ENCODE measurements at places on chromosomes 12 and 14.

DNA sequence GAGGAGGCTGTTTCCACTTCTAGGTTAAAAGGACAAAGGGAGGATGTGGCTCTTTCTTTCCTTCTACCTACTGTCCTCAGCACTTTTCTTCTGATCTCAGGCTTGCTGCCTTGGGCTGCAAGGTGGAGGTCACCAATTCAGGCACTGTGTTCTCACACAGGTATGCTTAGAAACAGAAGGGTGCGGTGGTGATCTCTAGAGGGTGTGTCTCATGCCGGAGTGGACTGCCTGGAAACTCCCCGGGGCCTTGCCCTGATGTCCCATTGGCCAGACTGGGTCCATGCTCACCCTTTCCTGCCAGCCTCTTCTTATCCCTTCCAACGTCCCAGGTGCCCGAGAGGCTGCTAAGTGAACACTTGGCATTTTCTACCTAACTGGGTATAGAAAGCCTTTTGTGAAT, 1197.6 kb downstream of the AACS start:
- no peak for DNase-seq

GRCh38 chr12:96907671-96908422, 790 bp downstream of the NEDD1 start:
- DNase-seq: peak; percentile 42

GRCh38 chr12:14057895-14058294, 76.5 kb upstream of the GRIN2B start:
- no peak for DNase-seq

DNA sequence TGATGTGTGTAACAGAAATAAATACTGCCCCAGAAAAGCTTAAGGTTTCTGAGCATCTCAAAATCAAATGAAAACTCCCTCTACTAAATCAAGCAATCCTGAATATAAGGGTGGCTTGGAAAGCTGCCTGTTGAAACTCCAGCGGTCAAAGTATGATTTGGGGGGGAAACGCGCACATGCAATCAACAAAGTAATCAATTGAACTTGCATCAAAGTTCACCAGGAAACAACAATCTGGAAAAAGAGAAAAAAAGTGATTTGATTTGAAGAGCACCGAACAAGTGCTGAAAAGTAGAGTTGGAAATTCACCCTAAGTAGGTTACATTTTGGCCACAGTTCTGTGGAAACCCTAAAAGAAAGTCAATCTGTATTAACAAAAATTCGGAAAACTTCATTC, 700 bp downstream of the CNIH1 start:
- peak; percentile 8 for DNase-seq

DNA sequence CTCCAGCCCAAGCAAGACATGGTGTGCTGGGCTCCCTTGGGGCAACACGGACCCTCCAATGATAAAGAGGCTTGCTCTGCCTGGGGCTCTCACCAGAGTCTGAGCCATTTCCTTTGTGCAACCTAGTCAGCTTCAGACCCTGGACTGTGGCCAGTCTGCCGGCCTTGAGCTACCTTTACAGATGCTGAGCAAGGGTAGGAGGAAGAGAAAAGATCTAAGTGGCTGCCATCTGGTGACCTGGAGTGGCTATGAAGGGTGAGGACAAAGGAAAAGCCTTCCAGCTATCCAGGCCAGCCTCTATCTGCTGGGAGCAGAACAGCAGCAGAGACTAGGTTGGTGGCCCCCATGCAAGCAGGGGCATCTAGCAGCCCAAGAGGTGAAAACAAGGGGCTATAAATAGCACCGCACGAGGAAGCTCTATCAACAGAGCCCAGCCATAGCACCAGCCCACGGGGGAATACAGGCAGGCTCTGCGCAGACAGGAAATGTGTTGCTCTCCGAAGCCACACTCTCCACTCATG, 230.1 kb downstream of the FOXN3 start:
- DNase-seq: no peak

DNA sequence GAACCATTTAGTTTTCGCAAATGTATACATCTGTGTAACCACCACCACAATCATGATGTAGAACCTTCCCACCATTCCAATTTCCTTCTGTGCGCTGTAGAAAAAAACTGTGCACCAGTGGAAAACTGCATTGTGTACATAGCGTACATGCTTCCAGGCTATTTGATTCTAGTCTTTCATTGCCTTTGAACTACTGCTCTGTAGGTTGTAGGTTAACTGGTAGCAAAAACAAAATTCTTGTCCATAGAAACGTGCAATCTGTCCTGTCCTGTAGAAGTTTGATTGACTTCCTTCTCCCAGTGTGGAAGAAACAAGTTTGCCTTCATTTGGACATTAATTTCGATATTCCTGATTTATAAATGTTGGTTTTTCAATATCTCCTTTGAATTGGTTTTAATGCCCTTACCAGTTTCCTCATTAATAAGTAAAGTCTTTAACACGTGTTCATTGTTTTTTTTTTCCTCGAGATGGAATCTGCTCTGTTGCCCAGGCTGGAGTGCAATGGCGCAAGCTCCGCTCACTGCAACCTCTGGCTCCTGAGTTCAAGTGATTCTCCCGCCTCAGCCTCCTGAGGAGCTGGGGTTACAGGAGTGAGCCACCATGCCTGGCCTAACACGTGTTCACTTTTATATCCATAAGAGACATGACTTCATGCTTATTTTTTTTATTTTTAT, 3.6 kb upstream of the ISM2 start:
- DNase-seq: no peak

DNA sequence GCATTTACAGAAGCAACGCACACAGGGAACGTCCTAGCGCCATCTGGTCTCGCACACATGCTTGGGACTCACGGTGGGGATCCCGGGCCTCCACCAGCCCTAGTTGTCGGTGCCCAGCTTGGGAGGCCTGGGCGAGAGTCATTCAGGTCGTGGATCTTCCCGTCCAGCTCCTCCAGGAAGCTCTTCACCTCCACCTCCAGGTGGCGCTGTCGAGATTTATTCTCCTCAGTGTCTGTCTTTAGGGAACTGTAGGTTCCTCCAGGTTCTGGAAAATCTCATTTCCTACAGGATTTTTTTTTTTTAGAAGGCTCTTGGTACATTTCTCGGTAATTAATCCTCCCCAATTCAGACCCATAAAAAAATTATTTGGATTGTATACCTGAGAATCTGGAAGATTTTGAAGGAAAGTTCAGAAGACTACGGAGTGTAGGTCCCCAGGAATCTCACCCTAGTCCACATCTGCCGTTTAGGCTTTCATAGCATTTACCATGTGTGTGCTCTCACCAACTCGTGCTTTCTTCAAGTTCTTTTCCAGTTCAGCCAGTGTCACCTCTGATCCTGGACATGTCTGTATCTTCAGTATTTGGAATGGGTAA, 910.0 kb downstream of the TMEM121 start:
- peak; percentile 42 for DNase-seq

DNA sequence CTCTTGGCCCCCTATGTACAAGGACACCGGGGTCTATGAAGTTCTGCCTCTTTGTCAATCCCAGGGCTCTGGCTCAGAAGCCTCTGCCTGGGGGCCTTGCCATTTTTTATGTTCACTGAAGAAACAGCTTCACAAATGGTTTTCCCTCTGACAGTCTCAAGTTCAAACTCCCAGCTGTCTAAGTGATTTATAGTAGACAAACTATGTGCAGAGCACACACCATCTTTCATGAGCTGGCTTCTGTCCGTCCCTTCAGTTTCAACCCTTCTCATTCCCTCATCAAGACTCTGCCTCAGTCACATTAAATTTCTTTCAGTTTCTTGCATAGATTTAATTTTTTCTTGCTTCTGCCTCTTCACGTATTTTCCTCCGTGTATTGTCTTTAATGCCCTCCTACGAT, 2.7 kb upstream of the DCD start:
- DNase-seq: no peak

GRCh38 chr12:83843541-83843940, 1069.1 kb downstream of the SLC6A15 start:
- no peak for DNase-seq

GRCh38 chr14:105547741-105548169, 21.4 kb downstream of the TMEM121 start:
- no peak for DNase-seq

DNA sequence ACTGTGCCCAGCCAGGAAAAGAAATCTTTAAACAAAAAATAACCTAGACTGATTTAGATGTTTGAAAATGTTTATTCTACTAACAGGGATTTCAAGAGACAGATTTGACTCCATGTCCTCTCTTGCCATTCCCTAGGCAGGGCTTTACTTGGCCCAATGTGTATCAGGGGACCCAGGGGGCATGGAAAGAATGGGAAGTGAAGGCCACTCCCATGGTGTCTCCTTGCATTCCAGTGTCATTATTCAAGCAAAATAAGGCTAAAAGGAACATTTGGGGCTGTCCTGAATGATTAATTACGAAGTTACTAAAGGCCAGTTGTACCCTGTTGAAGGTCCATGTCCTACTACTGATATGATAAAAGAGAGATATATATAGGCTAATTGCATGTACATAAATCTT, 151.9 kb upstream of the ATF7IP start:
- DNase-seq: no peak

DNA sequence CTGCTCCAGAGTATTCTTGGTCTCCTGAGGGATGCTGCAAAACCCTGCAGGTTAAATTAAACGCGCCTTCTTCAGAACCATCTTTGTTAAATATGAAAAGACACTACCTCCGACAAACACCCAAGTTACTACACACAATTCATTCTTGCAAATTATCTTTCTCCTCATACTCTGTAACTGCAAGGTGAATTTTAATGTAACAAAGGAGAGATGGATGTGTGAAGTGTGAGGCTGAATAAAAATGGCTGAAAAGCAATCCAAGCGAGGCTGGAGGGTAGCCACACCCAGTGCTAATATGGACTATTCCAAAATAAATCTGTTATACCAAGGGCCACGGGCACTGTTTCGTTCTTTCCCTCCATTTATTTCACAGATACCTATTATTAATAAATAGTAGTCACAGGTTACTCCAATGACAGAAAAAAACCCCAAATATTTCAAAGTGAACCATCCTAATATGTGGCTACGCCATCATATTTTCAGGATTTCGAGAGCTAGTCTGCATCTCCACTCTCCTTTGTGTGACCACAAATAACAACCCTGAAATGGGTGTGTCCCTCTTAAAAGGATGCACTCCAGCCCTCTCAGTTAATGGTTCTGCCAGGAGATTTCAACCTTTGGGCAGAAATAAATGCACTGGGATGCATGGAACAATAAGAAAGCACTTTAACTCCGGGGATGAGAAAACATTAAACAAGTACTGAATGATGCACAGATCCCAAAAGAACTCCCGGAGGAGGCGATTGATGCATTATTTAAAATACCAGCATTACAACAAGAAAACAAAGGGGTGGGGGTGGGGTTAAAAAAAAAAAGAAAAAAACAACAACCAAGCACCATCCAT, 53.1 kb upstream of the CCDC175 start:
- no peak for DNase-seq

DNA sequence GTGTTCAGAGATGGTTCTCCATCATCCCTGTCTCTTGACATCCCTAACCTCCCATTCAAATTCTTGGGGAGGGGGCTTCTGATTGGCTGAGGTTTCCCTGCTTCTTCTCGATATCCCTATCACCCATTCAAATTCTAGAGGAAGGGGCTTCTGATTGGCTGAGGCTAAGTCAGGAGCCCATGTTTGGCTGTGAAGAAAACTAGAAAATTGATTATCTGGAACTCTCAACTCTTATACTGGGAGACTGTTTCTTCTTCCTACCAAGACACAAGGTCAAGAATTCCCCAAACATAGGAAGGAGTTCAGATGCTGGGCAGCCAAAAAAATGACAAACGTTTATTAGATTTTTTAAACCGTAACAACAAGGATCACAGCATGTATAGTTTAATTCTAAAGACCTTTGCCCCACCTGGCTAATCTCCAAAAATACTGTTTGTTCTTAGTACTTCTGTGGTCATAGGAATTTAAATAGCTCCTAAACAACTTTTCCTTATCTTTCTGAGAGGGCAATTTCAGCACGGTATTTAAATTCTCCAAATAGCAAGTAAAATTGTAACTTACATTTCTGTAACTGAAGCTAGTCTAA, 26.4 kb downstream of the SPIC start:
- no peak for DNase-seq

DNA sequence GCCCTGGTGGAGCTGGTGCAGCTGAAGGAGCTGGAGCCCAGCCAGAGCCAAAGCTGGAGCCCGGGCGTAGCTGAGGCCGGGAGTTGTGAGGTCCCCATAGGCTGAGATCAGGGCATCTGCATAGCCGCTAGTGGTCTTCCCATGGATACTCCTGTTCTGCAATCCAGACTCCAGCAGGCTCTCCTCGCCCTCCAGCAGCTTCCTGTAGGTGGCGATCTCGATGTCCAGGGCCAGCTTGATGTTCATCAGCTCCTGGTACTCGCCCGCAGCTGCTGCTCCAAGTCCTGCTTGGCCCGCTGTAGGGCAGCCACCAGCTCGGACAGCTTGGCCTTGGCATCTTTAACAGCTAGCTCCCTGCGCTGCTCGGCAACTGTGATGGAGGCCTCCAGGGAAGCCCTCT, 966.1 kb downstream of the FSCB start:
- DNase-seq: no peak

- DNase-seq: no peak
Measured at GRCh38 chr12:91980389-91980821, 165.2 kb downstream of the BTG1 start.

GRCh38 chr14:99395909-99396530, 84.6 kb downstream of the SETD3 start:
- no peak for DNase-seq

GRCh38 chr12:52256584-52256935, 17.9 kb upstream of the KRT86 start:
- DNase-seq: no peak

GRCh38 chr14:93286212-93286890, 46.5 kb downstream of the BTBD7 start:
- no peak for DNase-seq

DNA sequence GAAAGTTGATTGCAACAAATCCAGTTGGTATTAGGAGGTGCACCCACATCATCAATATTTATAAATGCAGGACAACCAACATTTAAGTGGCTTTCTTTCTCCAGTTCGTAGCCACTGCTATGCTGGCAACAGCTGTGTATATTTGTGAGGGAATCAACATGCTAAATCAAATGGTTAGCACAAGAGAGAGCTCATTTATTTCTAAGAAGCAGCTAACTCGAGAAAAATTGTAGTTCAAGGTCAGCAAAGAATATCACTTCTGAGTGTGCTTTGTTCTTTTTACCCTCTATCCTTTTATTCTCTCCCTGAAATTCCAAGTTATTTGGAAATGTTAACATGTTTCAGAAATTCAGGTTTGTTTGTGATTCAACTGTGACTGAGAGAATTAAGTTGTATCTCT, 137.3 kb downstream of the NAV3 start:
- DNase-seq: no peak
